Activated CD4-positive, CD25-positive, alpha-beta regulatory T cell treated with anti-CD3 and anti-CD28 coated beads, Interleukin-2, amount 50 U/mL, for 72 hours (primary cell): ENCODE measurements at places on chromosomes 5 and 9.
A peak's percentile ranks its signal among the peaks of the same experiment; 100 is the strongest.

- DNase-seq, result no peak
Measured at GRCh38 chr5:131329286-131329560, 65.4 kb downstream of the CDC42SE2 start.

DNA sequence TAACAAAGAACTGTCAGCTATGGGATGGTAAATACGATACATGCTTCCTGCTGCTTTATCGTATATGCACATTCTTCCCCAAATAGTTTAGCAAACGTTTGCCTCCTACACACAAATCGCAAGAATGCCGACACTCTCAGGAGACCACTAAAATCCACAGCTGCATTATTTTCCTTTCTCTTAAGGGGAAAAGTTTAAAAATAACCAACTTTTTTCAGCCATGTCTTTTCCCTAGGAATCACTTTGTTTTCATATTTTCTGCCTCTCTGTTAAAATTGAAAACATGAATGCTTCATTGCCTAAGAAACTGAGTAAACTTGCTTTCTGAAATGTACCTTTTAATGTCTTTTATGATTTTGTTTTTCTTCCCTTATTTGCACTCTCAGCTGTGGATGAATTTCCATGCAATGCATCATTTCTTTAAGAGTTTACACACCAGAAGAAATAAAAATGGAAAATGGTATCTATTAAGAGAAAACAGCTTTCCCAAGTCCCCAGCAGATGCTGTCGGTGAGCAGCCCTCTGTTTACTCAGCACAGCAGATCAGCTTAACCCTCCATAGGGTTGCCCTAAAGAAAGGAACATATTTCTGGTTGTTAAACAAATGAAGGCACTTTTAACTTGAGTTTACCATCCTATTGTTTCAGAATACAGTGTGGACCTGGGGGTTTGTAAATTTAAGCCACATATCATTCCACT, 66.2 kb downstream of the IZUMO3 start:
- DNase-seq, result no peak

DNA sequence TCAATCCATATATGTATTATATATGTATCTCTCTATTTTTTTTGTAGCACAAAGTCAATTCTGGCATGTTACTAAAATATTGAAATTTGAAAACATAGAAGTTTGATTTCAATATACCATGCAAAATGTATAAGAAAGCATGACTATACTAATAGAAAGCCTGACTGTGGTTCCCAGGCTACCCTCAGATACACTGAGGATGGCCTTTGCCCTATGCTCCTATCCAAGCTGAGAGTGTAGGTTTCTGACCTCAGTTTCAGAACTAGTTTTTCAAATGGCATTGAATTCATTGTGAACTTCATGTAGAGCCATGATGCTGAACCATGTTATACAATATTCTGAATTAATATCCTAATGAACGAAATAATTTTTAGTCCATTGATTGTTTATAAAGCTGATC, 220.4 kb upstream of the IZUMO3 start:
- no peak for DNase-seq

DNA sequence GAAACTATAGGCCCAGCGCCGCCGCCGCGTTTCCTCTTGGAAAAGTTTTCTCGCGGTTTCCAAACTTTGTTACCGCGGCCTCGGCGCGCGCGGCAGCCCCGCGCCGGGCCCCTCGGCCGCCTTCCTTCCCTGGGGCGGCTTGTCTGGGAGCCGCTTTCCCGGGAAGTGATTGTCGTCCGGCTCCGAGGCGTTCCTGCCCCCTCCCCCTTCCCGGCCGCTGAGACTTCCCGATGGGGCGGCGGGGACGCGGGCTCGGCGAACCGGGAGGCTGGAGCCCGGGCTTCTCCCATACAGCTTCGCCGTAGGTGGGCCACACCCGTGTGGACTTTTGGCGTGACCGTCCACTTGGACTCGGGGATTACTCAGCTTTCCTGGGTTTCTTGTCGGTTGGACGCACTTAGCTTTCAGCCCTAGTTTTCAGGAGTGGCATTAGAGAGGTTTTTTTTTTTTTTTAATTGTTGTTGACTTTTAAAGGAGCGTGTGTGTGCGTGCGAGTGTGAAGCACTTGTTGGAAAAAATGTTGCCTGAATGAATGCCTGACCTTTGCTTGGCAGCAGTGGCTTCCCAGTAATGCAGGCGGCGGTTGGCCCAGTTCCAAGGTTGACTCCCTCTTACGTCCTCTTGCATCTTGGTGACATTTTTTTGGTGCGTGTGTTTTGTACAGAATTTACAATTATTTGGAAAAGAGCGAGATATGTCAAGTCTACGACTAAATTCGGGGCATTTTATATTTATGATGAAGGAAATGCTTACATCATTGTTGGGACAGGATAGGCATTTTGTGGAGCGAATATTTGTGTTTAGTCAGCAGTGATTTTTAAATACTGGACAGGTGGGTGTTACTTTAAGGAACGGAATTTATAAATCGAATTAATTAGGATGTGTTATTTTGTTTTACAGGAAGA, 821 bp downstream of the CTNNA1 start:
- peak; percentile 60 for DNase-seq

DNA sequence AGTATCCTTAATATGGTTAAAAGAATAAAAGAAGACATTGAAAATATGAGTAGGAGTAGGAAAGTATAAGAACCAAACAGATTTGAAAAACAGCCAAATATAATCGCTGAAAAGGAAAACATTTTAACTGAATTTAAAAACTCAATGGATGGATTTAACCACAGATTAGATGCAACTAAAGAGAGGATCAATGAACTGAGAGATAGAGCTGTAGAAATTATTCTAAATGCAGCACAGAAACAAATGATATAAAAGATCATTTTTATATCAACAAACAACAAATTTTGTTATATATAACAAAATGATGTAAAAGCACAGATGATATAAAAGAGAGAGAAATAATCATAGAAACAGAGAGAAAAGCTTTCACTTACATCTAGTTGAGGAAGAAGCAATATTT, 29.3 kb upstream of the COL5A1 start:
- DNase-seq, result no peak

- no peak for DNase-seq
Measured at GRCh38 chr5:149421834-149422233, 42.7 kb upstream of the IL17B start.

DNA sequence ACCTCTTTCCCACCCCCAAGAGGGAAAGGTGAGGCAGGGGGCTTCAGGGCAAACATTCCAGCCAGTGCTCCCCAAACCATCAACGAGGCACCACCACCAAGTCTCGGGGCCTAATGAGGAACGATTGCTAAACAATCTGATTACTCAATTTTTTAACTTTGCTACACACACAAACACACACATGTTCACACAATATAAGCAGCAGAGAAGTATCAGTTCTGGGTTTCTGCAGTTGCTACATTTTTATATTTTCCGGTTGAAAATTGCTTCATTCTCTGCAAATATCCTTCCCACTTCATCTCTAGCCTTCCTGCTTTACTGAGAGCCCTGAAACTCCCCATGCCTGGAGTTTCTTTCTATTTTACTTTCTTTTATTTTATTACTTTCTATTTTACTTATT, 60.2 kb downstream of the FEM1C start:
- no peak for DNase-seq

DNA sequence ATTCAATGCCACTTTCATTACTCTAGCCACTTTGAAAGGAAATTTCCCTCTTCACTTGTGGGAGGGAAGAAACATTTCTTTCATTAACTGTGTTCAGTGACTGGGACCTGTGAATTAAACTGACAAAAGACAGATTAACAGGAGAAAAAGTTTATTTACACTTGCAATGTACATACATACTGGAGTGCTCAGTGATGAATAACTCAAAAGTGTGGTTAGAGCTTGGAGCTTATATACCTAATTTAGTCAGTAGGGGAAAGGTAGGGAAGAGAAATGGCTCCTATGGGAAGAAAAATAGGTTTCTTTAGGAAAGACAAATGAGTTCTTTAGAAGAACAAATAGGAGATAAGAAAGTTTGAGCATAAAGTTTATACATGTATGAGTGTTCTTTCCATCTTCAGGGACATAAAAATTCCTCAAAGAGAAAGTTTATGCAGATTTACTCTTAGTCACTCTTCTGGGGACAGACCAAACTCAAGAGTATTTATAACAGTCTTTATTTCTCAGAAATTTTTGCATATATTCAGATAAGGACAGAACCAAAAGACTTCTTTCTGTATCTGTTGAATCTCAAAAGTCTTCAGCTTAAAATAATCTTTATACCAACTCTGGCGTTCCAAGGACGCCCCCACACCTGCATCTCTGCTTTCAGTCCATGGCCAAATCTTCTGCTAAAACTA, 120.0 kb upstream of the RAI14 start:
- no peak for DNase-seq

- DNase-seq, result no peak
Measured at GRCh38 chr5:98397081-98397480, 376.4 kb upstream of the RGMB start.

DNA sequence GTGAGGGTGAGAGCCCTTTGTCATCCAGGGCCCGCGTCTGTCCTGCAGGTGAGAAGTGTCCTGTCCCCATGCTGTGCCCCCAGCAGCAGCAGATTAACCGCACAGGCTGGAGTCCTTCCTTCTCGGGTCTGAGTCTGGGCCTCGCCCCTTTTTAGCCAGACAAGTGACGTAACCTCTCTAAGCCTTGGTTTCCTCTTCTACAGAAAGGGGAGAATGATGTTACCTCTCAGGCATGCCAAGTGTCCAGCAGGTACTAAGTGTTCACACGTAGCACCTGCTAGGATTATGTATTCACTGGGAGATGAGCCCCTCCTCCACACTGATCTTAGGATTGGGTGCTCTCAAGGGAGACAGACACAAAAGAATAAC, 6.9 kb downstream of the NEURL1B start:
- no peak for DNase-seq

GRCh38 chr5:172751761-172752510, 19.1 kb downstream of the DUSP1 start:
- DNase-seq, result no peak

GRCh38 chr5:164518067-164518740, 1012.8 kb downstream of the MAT2B start:
- DNase-seq, result no peak

GRCh38 chr5:123776761-123777160, 264.8 kb downstream of the CSNK1G3 start:
- DNase-seq, result no peak

DNA sequence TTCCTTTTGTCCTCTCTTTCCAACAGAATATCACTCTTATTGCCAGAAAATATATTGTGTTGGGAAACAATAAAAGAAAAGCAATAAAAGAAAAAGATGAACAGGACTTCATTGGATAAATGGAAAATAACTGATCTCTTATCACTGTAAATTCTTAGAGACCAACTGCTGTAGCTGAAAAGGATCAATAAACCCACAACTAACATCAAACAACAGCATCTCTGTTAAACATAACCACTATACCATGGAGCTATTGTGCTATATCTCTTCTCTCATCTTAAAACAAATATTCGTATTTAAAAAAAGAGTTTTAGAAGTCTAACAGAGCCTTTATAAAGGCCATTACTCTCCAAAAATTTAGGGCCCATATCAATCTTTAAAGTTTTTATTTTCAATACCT, 502.4 kb downstream of the TMEM232 start:
- no peak for DNase-seq

DNA sequence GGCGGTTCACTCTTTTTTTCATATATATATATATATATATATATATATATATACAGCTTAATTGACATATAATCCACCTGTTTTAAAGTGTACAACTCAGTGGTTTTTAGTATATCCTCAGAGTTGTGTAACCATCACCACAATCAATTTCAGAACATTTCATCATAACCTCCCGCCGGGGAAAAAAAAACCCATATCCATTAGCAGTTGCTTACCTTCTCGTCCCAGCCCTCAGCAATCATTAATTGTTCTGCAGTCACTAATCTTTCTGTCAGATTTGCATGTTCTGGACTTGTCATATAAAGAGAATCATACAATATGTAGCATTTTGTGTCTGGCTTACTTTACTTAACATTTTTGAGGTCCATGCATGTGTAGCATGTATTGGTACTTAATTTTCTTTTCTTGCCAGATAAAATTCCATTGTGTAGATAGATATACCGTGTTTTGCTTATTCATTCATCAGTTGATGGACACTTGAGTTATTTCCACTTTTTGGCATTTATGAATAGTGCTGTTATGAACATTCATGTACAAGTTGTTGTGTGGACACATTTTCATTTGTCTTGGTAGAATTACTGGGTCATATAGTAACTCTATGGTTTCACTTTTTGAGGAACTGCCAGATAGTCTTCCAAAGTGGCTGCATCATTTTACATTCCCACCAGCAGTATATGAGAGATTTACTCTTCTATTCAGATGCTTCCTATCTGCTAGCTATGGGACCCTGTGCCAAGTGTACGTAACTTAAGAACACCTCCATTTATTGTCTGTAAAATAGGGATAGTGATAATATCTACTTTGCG, 3.5 kb upstream of the RNF145 start:
- DNase-seq, result no peak

GRCh38 chr5:180120237-180121101, 48.9 kb upstream of the RNF130 start:
- peak; percentile 16 for DNase-seq

GRCh38 chr5:171268700-171269620, 40.1 kb upstream of the TLX3 start:
- no peak for DNase-seq

GRCh38 chr9:5834214-5834613, 1.3 kb upstream of the ERMP1 start:
- DNase-seq, result no peak

DNA sequence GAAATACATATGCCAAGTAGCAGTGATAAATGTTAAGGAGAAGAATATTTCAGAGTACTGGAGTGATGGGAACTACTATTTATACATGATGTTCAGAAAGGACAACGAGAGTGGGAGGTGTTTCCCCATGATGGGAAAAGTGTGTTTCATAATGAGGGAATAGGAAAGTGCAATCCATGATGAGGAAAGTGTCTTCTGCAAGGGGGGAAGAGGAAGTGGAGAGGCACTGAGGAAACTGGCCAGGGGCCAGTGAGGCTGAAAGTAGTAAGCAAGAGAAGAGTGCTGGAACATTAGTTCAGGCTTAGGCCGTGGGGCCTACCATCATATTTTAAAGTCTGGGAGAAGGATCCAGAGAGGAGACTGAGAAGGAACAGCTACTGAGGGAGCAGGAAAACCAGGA, 327.2 kb downstream of the SLF1 start:
- no peak for DNase-seq

GRCh38 chr9:97993000-97993399, 9.9 kb downstream of the ANP32B start:
- no peak for DNase-seq

GRCh38 chr5:136115183-136115865, 17.3 kb upstream of the SMAD5 start:
- no peak for DNase-seq

GRCh38 chr5:81169924-81170323, 63.2 kb upstream of the CKMT2 start:
- DNase-seq, result no peak

DNA sequence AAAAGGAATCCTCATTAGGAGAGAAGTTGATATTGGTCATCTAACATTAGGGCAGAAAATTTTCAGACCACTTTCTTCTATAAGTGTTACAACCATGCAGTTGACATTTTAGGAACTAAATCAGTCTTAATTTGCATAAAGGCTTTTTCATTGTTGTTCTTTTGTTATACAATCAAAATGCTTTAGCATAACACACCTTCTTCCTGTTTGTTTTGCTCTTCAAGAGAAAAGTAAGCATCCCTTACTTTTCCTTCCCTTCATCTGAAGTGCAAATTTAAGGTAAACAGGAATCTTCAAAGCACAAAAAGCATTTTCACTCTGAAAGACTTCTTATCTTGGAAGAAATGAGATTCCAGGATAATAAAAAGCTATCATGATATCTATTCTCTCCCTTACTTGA, 273.6 kb downstream of the PTPRD start:
- DNase-seq, result no peak
